ENCODE measurements at places on chromosomes 12 and 14.

DNA sequence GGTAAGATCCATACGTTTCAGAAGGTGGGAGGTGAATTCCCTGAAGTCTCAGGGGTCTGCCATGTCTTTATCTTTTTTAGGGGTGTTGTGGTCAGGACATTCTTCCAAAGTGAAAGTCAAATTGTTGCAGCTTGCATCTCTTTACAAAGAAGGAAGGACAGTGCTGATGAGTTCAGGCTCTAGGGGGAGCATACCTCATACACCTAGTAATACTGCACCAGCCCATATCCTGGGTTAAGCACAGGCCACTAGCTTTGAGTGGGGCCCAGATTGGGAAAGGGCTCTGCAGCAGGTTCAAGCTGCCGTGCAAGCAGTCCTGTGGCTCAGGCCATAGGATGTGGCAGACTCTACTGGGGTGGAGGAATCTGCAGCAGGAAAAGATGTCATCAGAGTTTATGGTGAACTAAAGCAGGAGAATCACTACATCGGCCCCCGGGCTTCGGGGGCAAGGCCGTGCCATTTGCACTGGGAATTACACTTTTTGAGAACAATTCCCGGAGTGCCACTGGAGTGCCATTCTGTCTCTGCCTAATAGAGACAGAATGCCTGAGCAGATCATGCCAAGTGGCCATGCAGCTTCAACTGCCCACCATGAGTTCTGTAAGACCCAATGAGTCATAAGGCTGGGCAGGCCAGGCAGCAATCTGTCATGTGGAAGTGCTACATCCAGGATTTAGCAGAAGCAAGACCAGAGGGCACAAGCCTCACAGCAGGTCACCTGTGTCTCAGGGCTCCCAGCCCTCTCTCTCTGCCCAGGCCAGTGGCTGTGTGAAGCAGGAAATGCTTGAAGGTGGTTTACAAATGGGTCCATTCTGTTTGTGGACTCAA, 32.3 kb downstream of the DIO3 start:
- DNase-seq = no peak

DNA sequence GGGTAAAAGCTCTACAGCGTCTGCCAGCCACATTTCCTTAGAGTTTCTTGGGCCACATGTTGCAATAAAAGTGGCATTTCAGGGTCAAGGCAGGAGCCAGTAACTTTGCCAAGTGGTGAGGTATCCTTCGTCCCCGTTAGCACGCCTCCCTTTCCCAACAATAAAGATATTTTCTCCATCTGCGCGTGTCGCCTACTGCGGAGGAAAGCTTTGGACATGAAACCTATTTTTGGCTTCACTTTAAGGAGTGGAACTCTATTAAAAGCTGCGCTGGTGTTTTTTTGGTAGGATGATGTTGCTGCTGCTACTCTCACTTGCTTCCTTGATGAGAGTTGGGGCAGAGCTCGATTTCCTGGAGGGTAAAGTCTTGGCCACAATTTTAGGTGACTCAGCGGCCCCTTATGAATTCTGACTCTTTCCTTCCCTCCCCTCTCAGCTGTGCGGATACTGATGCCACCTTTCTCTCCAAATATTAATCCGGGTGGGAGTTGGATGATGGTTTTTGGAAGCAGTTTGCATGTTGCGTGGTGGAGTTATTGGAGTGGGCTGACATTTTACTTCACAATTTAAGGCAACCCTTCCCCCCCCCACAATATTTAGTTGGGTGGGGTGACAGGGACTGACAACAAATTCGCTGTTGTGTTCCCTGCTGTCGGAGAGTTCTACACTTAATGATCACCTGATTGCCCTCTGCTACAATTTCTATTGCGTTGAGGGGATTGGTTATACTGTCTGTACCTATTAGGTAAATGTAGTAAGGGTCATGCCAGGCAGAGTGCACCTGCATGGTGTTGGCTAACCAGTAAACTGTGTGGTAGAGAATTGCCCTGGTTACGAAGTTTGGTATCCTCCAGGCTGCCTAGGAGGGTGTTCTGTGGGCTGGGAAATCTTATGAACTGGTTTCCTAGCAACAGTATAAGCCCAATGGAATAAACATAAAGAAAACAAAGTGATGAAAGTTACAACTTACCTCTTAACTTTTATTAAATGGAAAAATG, 1.1 kb downstream of the CCDC91 start:
- DNase-seq = no peak

DNA sequence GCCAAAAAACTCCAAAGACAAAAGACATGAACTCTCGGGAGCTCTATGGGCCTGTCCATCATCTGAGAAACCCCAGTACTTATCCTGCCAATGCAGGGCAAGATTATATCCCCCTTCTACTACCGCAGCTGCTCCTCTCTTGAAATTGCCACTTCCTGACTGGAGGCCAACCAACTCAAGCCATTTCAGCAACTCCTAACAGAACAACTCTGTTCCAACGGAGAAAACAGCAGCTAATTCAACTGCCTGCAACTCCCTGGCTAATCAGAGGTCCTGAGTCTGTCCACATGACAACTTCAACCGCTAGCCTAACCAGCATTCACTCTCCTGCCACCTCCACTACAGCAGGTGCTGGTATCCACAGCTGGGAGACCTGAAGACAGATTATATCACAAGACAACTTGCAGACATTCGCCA, 24.1 kb downstream of the CEP83 start:
- no peak for DNase-seq

DNA sequence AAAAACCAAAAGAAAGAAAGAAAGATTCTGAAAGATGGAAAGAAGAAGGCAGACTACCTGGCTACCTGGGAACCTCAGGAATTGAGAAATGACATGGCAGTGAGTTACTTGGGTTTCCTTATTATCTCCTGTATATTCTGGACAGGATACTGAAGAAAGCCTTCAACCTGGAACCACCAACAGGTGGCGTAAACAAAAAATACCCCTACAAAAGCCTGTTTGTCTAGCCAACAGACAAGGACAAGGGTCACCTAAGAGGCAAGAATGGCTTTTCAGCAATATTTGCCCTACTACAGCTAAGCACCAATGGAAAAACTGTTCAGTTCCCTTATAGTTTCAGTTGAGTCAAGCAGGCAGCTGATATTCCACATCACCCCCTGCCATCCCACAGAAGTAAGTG, 274.9 kb downstream of the GPHN start:
- DNase-seq = no peak

GRCh38 chr12:104687823-104688573, 231.2 kb downstream of the CHST11 start:
- no peak for DNase-seq

DNA sequence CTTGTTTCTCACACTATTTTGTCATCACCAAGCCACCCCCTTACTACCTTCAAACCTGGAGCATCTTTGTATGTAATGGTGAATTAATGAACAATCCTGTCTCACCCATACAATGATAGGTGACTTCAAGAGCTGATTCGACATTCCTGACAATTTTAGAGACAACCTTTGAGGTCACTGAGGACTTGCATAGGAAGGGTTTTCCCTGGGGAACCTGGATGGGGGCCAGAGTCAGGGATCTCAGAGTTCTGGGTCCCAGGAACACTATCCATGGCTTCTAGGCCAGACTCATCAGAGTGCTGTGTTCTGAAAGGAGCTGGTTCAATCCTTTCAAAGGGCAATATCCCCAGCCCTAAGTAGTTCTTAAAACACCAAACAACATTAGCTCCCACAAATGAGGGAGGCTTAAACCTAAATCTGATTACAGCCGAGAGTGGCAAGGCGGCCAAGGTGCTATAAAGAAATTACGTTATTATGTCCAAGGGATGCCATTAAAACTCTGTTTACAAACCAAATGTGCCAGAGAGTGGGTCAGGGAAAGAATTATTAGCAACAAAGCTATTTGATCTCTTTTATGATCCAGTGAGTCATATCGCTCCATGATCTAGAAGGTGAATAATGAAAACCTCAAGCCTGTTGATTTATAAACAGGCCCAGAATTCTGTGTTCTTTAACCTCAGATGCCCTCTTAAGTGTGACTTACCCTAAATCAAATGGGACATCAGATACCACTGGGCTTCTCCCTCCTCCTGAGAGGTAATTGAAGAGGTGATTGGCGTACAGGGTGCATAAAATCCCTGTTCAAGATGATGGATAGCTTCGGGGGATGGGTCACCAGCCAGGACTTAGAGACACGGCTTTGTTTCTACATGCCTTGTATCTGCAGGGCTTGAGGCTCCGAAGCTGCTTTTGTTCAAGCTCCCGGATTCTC, 230.2 kb upstream of the TBX3 start:
- DNase-seq = no peak

GRCh38 chr12:57852620-57853500, 6.3 kb upstream of the CTDSP2 start:
- DNase-seq = no peak

Measured in tibial nerve (tissue), 4 donors.